ENCODE measurements at places on chromosomes 2 and 18. TPM values are rescaled to one million over a fixed set of nuclear protein-coding genes. Genes with fewer than 3 reads are reported as not detected.

Gene PDE1A
- 3.6 TPM for total RNA-seq

Gene CPS1
- total RNA-seq: 33.2 TPM

Gene SPC25
- total RNA-seq: 25.2 TPM

Gene BOK
- total RNA-seq: 108 TPM

Gene MAP3K20
- 12.1 TPM for total RNA-seq

Gene RAB27B
- 9.4 TPM for total RNA-seq

Gene DQX1
- 1.4 TPM for total RNA-seq

Gene KLHL14
- total RNA-seq: 0.81 TPM

Gene EFHD1
- total RNA-seq: 2.5 TPM

Gene IL1R1
- total RNA-seq: 31.7 TPM

Gene ABCG8
- total RNA-seq: not detected

Gene SCYGR6
- total RNA-seq: not detected

Gene CKAP2L
- 9.7 TPM for total RNA-seq
